ENCODE measurements at places on chromosomes 7 and 10.

DNA sequence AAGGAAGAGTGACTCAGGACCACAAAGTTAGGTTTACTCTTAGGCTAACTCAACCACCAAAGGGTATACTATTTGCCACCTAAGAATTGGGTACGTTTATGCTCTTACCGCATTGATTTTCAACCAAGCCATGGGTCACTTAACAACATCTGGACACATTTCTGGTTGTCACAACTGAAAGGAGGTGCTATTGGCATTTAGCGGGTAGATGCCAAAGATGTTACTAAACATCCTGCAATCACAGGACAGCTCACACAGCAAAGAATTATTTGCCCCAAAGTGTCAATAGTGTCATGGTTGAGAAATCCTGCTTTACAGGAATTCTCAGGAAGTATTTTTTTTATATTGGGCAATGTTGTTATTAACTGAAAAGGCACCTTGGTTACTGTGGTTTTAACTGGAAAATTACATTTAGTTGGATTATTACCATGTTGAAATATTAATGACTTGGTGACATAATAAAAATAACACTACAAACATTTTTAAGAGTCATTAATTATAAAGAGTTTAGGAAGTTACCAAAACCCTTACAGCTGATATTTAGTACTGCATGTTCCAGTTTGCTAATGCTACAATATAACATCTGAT is 185.0 kb upstream of the TMEM196 start:
- no peak for DNase-seq

DNA sequence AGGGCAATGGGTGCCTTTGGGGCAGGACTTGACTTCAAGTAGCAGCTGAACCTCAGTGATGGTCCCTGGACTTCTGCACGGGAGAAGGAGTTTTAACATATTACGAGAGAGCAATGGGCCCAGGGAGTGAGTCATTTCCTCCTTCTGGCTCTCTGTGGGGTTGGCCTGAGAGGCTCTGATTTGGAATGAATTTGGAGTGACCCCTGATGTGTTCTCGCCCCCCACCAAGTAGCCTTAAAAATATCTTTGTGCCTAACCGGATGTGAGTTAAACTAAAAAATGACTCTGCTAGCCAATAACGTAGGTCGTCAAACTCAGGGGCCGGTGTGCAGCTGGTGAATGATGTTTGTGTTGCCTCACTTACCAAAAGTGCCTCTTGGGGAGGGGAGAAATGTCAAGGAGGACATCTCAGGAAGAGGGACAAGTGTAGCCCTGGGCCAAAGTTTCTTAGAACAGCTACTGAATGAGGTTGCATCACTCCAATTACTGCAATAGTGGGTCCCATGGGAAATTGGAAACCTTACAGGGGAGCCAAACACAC is 656.6 kb downstream of the INHBA start:
- no peak for DNase-seq

GRCh38 chr10:24744946-24745345 is 21.3 kb upstream of the ARHGAP21 start:
- no peak for DNase-seq

DNA sequence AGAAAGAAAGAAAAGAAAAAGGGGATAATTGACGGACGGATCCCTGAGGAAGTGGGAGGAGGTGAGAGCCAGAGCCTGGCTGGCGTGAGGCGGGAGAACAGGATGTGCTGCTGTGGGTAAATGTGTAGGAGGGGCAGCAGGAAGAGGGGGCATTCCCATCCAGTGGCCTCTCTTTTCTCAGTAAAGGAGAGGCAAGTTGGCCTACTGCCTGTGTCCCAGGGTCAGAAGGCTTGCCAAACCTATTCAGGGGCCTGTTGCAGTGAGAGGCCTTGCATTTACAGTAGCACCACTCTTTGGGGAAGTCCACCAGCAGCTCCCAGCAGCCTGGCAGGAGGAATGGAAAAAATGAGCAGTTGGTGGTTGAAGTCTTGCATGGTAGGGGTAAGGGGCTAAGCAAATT is 26.6 kb upstream of the ASCC1 start:
- DNase-seq, result no peak

- no peak for DNase-seq
Observed at GRCh38 chr10:20277820-20278219, 461.6 kb downstream of the PLXDC2 start.

DNA sequence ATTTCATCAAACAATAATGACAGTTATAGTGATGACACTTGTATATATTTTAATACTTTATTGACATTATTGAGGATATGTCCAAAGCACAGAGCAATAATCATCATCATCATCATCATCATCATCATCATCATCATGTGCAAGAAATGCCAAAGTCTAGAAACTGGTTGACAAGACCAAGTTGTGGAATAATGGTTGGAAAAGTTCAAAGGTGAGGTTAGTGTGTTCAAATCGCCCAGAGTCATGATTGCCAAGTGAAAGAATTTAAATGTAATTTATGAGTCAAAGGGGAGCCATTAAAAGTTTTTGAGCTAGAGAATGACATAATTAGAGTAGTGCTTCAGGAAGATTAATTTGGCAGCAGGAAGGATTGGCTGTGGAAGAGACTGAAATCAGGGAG is 852.4 kb downstream of the SORCS1 start:
- DNase-seq, result no peak

DNA sequence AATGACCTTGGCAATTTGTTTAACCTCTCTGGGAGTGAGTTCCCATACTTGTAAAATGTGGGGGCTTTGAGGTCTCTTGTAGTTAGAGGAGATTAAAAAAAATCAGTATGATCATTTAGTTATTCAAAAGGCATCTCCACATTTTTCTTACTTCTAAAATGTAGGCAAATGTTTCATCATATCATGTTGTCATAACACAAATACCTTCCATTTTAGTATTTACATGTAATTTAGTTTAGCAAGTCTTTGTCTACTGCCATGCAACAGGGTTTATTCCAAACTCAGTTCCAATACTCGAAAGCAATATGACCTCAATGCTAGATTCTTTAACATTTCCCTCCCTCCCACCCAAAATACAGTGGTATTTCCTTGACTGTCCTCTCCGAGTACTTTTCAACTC is 262.8 kb upstream of the IMMP2L start:
- DNase-seq, result no peak

- peak; percentile 80 for DNase-seq
Observed at GRCh38 chr7:25851332-25852210, 300.4 kb upstream of the NFE2L3 start.

DNA sequence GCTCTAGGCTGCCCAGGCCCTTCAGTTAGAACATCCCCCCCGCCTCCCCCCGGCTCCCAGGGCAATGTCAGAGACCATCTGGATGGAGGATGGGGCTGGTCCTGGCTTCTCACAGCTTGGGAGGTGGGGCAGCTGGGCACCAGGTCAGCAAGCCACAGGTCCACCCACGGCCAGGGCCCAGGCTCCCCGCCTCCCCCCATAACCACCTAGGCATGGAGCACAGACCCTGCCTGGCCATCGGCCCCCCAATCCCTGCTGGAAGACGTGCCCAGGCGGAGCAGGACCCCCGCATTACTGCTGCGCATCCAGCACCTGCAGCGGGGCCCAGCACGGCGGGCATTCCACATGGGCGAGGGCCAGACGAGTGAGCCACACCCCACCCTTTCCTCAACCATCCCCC is 169.6 kb downstream of the ELFN1 start:
- DNase-seq, result no peak

- DNase-seq, result no peak
Observed at GRCh38 chr10:30056281-30056680, 3.1 kb downstream of the JCAD start.

DNA sequence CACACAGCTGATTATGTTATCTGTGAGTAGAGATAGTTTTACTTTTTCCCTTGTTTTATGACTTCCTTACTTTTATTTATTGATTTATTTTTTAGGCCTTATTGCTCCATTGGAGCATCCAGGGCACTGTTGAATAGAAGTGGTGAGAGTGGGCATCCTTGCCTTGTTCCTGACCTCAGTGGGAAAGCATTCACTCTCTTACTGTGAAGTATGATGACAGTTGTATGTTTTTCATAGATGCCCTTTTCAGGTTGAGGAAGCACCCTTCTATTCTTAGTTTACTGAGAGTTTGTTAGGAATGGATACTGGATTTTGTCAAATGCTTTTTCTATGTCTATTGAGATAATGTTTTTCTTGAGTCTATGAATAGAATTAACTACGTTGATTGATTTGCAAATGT is 88.6 kb downstream of the XRCC2 start:
- no peak for DNase-seq

- no peak for DNase-seq
Observed at GRCh38 chr7:124073310-124073645, 40.4 kb upstream of the TMEM229A start.

DNA sequence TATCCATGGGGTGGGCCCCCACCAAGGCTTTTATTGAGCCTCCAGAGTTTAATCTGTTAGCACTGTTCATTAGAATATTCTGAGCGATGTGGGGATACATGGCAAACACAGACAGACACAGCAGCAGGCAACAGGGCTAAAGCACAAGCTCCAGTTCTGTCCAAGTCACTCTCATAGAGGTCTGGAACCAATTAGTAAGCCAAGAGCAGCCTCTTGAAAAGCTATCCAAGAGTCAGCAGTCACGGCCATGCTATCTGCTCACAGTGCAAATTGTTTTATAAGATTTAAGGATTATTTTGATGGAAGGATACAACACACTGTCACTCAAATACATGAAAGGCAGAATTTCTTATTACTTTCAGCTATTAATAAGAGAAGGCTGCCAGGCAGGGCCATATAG is 86.4 kb upstream of the DGKB start:
- DNase-seq, result no peak

DNA sequence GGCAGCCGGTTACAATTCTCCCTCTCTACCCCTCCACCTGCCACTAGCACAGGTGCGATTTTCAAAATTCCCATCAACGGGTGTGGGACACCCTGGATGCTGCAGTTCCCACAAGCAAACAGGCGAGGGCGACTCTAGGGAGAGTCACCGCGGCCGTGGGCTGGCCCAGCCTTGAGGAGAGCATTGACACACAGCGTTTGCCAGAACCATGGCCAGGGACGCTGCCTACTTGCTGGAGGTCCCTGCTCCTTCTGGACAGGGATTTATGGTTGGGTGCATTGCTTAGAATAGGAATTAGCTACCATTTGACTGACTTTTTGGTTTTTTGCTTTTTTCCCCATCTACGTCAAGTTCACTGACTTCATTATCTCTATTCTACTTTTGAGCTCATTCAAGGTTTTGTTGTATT is 19.0 kb upstream of the CLDN4 start:
- no peak for DNase-seq

GRCh38 chr10:104779701-104780100 is 138.6 kb downstream of the SORCS3 start:
- DNase-seq, result no peak

DNA sequence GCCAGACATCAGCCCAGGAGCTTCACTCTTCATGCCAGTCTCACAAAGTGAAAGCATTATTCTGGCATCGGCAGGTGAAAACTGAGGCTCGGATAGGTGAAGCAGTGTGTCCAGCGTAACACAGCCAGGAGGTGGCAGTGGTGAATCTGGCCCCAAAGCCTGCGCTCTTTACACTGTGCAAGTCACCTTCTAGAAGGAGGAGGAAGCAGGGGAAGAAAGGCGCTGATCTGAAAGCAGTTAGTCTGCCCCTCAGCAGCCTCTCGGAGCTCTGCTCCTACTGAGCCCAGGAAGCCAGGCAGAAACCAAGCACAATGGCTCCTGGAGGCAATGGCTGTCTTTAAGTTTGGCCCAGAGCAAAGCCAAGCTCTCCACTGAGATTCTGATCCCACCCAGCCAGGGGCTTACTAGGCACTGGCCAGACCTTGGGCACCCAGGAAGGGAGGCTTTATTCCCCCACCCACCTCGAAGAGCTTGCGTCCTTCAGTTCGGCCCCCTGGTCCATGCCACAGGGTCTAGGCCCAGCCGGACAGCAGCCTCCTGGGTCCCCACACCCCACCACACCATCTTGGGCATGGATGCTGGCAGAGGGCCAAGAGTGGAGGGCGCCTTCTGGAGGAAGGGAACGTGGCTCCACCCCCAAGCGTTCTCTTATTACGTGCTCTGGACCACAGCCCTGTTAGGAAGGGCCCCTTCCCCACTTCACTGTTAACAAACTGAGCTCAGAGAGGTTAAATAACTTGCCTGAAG is 104.5 kb downstream of the GRID1 start:
- DNase-seq, result peak; percentile 51

DNA sequence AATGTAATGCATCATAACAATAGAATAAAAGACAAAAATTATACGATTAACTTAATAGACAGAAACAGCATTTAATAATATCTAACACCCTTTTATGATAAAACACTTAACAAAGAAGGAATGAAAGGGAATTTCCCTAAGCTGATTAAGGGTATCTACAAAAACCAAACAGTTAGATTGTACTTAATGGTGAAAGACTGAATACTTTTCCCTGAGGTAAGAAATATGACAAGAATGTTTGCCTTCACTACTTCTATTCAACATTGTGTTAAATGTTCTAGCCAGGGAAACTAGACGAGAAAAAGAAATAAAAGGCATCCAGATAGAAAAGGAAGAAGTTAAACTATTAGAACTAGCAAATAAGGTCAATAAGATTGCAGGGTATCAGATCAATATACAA is 276.9 kb downstream of the BAMBI start:
- no peak for DNase-seq

DNA sequence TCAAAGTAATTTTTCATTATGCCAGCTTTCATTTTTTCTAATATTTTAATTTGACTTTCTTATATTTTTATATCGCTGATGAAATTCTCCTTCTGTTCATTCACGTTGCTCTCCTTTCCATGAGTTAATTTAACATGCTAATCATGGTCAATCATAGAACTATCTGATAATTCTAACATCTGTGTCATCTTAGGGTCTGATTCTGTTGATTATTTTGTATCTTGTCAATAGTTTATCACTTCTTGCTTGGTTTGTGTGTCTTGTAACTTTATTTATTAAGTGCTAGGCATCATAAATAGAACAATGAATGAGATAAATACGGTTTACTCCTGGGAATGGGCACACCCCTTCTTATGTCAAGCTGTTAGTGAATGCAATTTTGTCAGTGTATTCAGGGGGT is 11.0 kb downstream of the TCERG1L start:
- no peak for DNase-seq

- no peak for DNase-seq
Observed at GRCh38 chr10:43255634-43256431, 11.0 kb downstream of the RASGEF1A start.

GRCh38 chr7:48097521-48098231 is 8.6 kb downstream of the UPP1 start:
- no peak for DNase-seq

- no peak for DNase-seq
Observed at GRCh38 chr10:102593804-102594079, 50.5 kb upstream of the TRIM8 start.

GRCh38 chr10:15528859-15529239 is 157.8 kb upstream of the FAM171A1 start:
- no peak for DNase-seq

DNA sequence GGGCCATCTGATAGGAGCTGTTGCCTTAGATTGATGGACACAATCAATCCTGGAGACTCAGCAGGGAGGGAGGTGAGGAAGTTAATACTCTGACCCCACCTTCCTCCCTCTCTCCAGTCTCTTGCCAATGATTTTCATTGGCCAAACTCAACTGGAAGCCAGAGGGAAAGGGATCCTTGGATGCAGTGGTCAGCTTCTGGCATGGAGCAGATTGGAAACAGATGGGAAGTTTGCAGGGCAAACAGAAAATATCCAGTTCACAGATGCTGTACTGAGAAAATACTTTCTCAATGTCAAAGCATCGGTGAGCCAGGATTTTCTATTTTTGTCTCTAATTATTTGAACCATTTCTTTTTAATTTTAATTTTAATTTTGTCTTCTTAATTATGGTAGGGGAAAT is 170.8 kb downstream of the BBS9 start:
- DNase-seq, result no peak

- DNase-seq, result no peak
Observed at GRCh38 chr10:129004398-129004797, 462.6 kb upstream of the MGMT start.

Data from NCI-H2107 (cell line).